ENCODE measurements at places on chromosomes 11 and 22.
A peak's percentile ranks its signal among the peaks of the same experiment; 100 is the strongest.

- DNase-seq = no peak
These were observed 23.5 kb upstream of the TH start for GRCh38 chr11:2194877-2195755.

- no peak for DNase-seq
These were observed 56.1 kb upstream of the VSTM5 start for GRCh38 chr11:93906486-93906885.

- DNase-seq = no peak
These were observed 788.3 kb downstream of the NTM start for GRCh38 chr11:132158696-132159095.

GRCh38 chr11:834371-835316, 1.9 kb downstream of the CD151 start:
- no peak for DNase-seq

GRCh38 chr22:23499845-23500500, 80.1 kb downstream of the IGLL1 start:
- no peak for DNase-seq

GRCh38 chr11:48101044-48101733, 115.4 kb upstream of the OR4B1 start:
- DNase-seq = no peak

GRCh38 chr11:1085440-1086170, 10.9 kb downstream of the MUC2 start:
- no peak for DNase-seq

- no peak for DNase-seq
These were observed 150.6 kb downstream of the CTTN start for GRCh38 chr11:70548976-70549375.

GRCh38 chr11:106077609-106078455, at the start of gene AASDHPPT:
Gene AASDHPPT, plus strand, starts transcription at chr11:106077662. Its CDS starts 49 bp downstream, at chr11:106077711.
- DNase-seq = no peak

- no peak for DNase-seq
These were observed 473.4 kb downstream of the METTL15 start for GRCh38 chr11:28581286-28582242.

DNA sequence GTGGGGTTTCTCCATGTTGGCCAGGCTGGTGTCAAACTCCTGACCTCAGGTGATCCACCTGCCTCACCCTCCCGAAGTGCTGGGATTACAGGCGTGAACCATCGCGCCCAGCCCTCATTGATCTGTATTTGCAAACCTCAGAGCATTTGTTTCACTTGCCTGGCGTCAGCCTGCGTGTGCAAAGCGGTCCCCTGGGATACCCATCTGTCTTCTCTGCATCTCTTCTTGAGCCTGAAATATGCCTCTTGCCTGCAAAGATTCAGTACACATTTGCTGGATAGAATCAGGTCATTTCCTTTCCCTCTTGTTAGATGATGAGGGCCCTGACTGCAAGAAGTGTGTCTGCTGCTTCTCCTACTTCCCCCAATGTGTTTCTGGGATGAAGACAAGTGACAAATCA, 1291.0 kb downstream of the TBC1D22A start:
- no peak for DNase-seq

- peak; percentile 90 for DNase-seq
These were observed 4.2 kb upstream of the FXYD2 start for GRCh38 chr11:117828611-117829368.

GRCh38 chr11:69465236-69466000, 16.0 kb upstream of the LINC01488 start:
- no peak for DNase-seq

- no peak for DNase-seq
These were observed 33.1 kb downstream of the DDX10 start for GRCh38 chr11:108697872-108698473.

GRCh38 chr22:42939451-42939881, 75.5 kb downstream of the PACSIN2 start:
- no peak for DNase-seq
